ENCODE measurements at places on chromosomes 4 and X.
A peak's percentile ranks its signal among the peaks of the same experiment; 100 is the strongest.

DNA sequence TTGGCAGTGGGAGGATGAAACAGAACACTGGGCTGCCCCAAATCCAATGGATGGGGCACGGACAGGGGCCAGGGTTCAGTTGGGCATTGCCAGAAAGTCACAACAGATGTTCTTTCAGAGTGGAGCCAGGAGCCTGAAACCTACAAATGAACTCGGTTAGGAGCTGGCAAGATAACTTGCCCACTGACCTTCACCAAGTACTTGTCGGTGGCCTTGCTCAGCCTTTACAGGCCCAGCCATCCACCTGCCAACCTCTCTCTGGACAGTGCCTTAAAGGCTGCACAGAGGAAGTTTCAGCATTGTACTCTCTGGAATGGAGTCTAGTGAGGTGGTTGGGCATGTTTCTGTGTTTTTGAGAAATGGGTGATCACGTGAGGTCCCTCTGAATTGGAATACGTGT lies 87.1 kb upstream of the USP9X start:
- DNase-seq, result no peak

- peak; percentile 85 for DNase-seq
These were observed 88.2 kb downstream of the ATP8A1 start for GRCh38 chr4:42568610-42569207.

GRCh38 chrX:77342004-77342403 lies 105.2 kb upstream of the FGF16 start:
- no peak for DNase-seq

GRCh38 chrX:34638116-34638515 lies 19.0 kb downstream of the TMEM47 start:
- DNase-seq, result no peak

- DNase-seq, result no peak
These were observed 942.1 kb upstream of the GRIA3 start for GRCh38 chrX:122241959-122242358.

GRCh38 chr4:20028645-20029044 lies 223.1 kb upstream of the SLIT2 start:
- DNase-seq, result no peak

DNA sequence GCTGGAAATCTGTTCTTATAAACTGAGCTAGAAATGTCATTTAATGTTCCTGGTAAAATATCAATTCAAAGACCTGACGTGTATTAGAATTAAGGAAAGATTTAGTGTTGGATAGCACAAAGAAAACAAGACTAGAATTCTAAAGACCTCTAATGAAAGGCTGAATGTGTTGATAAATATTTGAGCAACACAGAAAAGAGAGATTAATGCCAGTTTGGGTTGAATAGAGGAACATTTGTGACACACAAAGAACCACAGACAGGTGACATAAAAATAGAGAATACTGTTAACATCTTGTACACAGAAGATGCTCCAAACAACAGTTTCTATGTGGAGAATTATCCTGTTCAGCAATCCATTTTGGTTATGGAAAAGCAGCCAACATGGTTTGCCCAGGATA lies 222.1 kb upstream of the GALNT7 start:
- DNase-seq, result no peak
